ENCODE measurements at places on chromosomes 4 and X. TPM values are rescaled to one million over a fixed set of nuclear protein-coding genes. Genes with fewer than 3 reads are reported as not detected.

HS3ST1 gene
- 2.4 TPM for polyA plus RNA-seq

CWH43 gene
- not detected for polyA plus RNA-seq

CXorf58 gene
- 0.19 TPM for polyA plus RNA-seq

FGF2 gene
- 2.6 TPM for polyA plus RNA-seq

RAB40A gene
- not detected for polyA plus RNA-seq

SSX2 gene
- not detected for polyA plus RNA-seq

EDA2R gene
- polyA plus RNA-seq: not detected

NEXMIF gene
- polyA plus RNA-seq: 1.7 TPM

CPLX1 gene
- 6.8 TPM for polyA plus RNA-seq

PGAM4 gene
- polyA plus RNA-seq: not detected

MCF2 gene
- polyA plus RNA-seq: 0.46 TPM

FGD1 gene
- 1.1 TPM for polyA plus RNA-seq

SUPT20HL1 gene
- not detected for polyA plus RNA-seq

SUPT20HL2 gene
- not detected for polyA plus RNA-seq

MGARP gene
- polyA plus RNA-seq: 9.5 TPM

FAM53A gene
- polyA plus RNA-seq: not detected

VCX3B gene
- polyA plus RNA-seq: not detected

LRRC66 gene
- polyA plus RNA-seq: 1.3 TPM

NFXL1 gene
- 8.6 TPM for polyA plus RNA-seq

SPANXN4 gene
- not detected for polyA plus RNA-seq

ANXA3 gene
- 1.5 TPM for polyA plus RNA-seq

TMEM271 gene
- 2.7 TPM for polyA plus RNA-seq

NLGN4X gene
- polyA plus RNA-seq: 16.9 TPM

GPR173 gene
- 0.81 TPM for polyA plus RNA-seq

SLC6A8 gene
- polyA plus RNA-seq: 0.39 TPM
